Glutamatergic neuron (in vitro differentiated cells): ENCODE measurements at places on chromosomes 6 and 20. TPM values are rescaled to one million over a fixed set of nuclear protein-coding genes. Genes with fewer than 3 reads are reported as not detected.

MUC21 gene
- not detected for total RNA-seq

SLC12A5 gene
- 10.4 TPM for total RNA-seq

MOCS3 gene
- total RNA-seq: 4.1 TPM

BTN1A1 gene
- not detected for total RNA-seq

PRIM2 gene
- total RNA-seq: 15.3 TPM

SLC22A2 gene
- total RNA-seq: not detected

PI3 gene
- total RNA-seq: not detected

CDSN gene
- total RNA-seq: not detected
